Thoracic aorta endothelial cell (primary cell): ENCODE measurements at places on chromosomes 4 and X. TPM values are rescaled to one million over a fixed set of nuclear protein-coding genes. Genes with fewer than 3 reads are reported as not detected.

The HELT gene
- not detected in 2 replicates for total RNA-seq

The GSPT2 gene
- total RNA-seq = 9.5 and 9.7 TPM in 2 replicates

The CTAG1B gene
- total RNA-seq = not detected in 2 replicates

The BEX1 gene
- 0.27 and 0.57 TPM in 2 replicates for total RNA-seq

The MSANTD1 gene
- total RNA-seq = 0.36 and 0.53 TPM in 2 replicates

The IL1RAPL2 gene
- total RNA-seq = not detected in 2 replicates

The PHOX2B gene
- total RNA-seq = not detected in 2 replicates

The TMEM192 gene
- total RNA-seq = 13.4 and 21.8 TPM in 2 replicates

The PGM2 gene
- 68.1 and 99.2 TPM in 2 replicates for total RNA-seq

The BST1 gene
- 6.0 and 14.8 TPM in 2 replicates for total RNA-seq

The AR gene
- 6.6 and 12.4 TPM in 2 replicates for total RNA-seq

The AWAT2 gene
- total RNA-seq = 0.07 and 0.13 TPM in 2 replicates

The CPLX1 gene
- 0.13 and 0.36 TPM in 2 replicates for total RNA-seq

The GAGE12H gene
- not detected in 2 replicates for total RNA-seq

The MAGEA10 gene
- total RNA-seq = not detected in 2 replicates

The TAB3 gene
- total RNA-seq = 19.7 and 23.3 TPM in 2 replicates
